T-cell (primary cell): ENCODE measurements at places on chromosomes 16 and 17.
A peak's percentile ranks its signal among the peaks of the same experiment; 100 is the strongest.

DNA sequence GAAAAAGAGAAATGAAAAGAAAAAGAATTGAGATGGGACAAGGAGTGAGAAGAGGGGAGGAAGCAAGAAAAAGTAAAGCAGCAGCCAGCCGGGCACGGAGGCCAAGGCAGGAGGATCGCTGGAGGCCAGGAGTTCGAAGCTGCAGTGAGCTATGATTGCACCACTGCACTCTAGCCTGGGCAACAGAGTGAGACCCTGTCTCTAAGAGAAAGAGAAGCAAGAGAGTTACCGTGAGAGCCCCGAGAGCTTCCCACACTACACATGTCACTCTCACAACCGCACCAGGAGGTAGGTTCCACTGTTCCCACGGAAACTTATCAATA lies 18.8 kb upstream of the LITAF start:
- no peak for DNase-seq

DNA sequence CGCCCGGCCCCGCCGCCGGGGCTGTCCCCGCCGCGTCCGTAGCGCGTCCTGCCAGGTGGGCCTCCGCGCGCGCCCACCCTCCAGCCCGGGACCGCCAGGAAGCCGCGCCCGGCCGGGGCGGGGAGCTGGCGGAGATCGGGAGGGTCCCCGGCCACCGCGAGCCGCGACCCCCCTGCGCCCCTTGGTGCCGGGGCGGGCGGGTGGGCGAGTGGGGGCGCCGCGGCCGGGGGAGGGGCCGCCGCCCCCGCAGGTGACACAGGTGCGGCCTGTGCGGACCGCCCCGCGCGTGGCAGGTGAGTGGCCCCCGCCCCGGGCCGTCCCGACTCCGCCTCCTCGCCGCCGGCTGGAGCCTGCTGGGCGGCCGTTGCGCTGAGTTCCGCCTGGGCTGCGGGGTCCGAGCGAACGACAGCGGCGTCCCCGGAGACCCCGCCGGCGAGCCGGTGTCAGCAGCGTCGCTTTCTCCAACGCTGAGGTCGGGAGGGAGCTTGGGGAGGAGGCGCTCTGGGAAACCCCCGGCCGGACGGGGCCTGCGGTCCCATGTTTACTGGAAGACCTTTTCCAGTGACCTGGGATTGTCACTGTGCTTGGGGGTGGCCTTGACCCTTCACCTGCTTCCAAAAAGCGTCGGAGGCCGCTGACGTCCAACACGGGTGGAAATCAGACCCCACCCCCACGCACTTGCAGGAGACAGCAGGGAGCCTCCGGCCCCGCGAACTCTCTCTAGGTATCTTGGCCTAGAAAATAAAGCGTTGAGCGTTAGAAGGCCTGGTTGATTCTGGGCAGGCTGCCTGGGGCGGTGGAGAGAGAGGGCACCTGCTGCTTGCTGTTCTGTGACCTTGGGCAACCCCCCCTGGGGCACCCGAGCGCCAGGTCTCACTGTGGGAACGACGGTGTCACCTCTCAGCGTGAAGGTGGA lies 542 bp downstream of the KLHL36 start:
- peak; percentile 44 for DNase-seq

DNA sequence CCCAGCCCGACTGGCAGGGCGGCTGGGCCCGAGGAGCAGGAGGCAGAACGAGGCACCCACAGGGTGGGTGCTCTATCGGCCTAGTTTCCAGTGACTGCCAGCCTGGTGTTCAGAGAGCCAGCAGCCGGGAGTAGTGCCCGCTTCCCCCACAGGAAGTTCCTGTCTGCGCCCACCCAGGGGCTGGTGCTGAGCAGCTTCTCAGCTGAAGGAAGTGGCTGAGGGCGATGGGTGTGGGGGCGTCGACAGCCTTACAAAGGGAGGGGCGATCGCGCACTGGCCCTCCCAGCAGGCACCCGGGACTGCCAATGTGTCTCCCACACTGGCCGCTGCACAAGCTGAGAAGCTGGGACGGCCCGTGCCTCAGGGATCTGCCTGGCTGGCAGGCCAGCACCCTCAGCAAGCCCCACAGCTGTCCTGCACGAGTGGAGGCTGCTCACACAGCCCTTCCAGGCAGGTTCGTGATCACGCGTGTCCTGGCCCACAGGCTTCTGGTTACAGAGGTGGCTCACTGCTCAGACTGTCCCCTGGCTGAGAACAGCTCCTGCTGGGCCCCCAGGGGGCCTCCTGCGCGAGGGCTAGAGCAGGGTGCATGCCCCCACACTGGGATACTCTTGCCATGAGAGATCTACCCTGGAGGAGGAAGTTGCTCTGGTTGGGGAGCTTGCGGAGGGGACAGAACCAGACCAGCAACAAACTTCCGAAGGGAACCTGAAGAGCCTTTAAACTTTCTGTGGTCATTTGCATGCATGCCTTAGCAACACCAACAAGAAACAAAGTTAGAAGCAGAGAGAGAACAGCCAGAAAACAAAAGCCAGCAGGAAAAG lies 2.5 kb downstream of the RNF166 start:
- peak; percentile 75 for DNase-seq

- no peak for DNase-seq
Measured at GRCh38 chr16:11327277-11328171, 17.7 kb upstream of the RMI2 start.

DNA sequence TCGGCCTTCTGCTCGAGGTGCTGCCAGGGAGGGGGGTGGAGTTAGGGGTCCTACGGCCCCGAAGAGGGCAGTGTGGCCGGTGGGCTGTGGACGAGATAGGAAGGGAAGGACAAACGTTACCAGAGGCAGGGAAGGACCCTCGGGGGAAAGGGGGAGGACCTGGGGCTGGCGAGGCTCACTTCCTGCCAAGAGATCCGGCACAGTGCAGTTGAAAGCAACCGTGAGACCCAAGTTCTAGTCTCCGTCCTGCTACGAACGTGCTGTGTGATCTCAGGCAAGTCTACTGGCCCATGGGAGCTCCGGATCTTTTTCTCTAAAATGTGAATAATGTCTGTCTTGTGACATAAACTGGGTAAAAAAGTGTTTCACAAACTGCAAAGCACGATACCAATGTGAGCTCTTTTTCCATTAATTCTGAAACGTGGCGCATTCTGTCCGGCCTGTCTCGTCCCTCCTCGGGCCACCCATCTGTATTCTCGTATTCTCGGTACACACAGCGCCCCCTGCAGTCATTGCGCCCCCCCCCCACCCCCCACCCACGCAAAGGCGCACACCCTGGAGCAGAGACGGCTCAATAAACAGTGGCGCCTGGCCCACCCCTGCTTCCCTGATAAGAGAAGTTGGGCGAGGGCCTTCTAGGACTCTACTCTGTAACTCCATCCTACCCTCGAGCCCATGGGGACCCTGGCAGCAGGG lies 8.8 kb downstream of the CYGB start:
- DNase-seq = no peak

- no peak for DNase-seq
Measured at GRCh38 chr16:82195917-82196494, 26.0 kb upstream of the MPHOSPH6 start.

DNA sequence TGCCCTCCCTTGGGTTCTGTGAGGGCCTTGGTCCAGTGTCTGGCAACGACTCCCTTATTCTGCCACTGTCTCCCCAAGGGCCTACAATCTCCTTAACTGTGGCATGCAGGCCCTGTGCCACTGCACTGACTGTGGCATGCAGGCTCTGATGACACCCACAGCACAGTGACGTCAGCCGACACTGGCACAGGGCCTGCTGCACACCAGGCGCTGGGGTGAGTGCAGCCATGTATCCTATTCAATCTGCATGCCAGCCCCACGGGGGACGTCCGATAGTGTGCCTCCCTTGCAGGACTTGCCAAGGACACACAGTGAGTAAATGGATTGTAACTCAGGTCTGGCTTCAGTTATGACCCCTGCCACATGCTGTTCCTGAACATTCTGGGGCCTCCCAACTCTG lies 39.8 kb upstream of the RASD1 start:
- no peak for DNase-seq

DNA sequence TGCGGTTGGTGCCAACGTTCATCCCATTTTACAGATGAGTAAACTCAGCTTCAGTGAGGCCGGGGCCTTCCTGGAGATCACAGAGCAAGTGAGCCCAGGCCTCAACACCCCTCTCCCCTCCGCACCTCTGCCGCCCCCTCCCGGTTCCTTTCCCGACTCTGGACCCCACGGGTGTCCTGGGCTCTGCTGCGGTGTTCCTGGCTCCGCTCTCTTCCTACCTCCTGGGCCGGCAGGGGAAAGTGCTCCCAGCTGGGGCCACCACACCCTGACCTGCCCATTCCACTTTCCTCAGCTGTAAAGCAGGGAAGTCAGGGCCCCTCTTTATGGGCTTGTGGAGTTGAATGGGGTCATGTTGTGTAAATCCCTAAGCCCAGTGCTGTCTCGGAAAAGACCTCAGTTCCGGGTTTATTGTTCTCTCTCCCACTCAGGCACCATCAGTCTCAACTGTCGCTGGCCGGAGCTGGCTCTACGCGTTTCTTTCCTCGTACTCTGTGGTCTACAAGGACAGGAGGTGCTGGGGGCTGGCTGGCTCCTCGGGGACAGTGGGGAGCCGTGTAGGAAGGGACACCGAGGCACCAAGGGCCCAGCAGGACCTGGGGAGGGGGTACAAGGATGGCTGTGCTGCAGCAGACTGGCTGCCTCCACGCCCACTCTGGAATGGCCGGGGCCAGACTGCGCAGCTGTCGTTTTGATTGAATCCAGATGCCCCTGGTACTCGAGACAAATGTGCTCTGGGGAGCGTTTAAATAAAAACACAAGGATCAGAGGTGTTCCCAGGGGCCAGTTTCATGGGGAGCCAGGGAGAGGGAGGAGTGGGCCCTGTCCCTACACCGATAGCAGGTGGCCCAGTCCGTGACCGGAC lies 21.7 kb upstream of the ACSF3 start:
- no peak for DNase-seq

DNA sequence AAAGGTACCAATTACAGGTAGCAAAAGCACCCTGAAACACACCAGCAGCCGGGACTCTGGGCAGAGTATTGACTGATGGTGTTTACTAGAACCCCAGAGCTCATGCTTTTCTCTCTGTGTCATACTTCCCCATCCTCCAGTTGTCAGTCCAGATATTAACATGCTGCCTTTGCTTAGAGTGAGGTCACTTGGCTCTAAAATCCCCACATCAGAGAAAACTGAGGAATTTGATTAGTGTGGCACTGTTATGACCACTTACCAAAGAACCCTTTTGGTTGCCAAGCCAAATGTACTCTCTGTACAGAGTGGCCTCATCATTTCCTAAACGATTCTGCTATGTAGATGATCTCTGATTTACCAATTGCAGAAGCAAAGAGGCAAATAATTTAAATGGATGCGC lies 80.4 kb downstream of the ABCC12 start:
- DNase-seq = no peak

- no peak for DNase-seq
Measured at GRCh38 chr16:54072237-54072636, 214.3 kb downstream of the IRX3 start.

- DNase-seq = no peak
Measured at GRCh38 chr16:70649300-70649699, 2.9 kb downstream of the IL34 start.

DNA sequence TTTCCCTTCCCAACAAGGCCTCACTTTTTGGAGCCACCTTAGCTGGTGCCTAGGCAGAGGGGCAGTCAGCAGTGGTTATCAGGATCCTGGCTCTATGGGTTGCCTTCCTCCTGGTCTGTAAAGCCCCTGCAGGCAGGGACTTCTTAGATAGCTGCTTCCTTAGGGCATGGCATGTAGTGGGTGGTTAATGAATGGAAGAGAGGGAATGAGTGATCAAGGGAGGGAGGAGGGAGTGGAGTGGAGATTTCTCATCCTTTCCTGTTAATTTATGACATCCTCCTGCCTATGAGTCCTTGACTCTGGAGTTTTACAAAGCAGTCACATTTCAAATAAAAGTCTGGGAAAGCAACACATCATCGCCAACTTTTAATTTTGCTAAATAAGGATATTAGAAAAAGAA lies 40.7 kb downstream of the SNX20 start:
- no peak for DNase-seq

DNA sequence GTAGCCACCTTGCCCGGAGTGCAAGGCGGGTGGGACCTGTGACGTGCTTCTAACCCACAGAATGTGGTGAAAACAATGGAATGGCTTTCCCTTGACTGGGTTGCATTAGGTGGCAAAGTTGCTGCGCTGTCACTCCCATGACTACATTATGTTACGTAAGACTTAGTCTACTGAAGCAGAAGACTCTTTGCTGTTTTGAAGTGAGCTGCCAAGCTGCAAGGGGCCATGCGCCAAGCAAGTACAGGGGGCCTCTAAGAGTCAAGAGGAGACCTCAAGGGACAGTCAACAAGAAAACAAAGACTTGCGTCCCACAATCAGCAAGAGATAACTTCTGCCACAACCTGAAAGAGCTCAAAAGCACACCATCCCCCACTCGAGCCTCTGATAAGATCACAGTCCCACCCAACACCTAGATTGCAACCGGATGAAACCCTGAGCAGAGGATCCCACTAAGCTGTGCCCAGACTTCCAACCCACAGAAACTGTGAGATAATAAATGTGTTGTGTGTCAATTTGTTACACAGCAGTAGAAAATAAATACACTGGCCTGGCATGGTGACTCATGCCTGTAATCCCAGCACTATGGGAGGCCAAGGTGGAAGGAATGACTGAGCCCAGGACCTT lies 16.5 kb downstream of the ANKRD11 start:
- no peak for DNase-seq

DNA sequence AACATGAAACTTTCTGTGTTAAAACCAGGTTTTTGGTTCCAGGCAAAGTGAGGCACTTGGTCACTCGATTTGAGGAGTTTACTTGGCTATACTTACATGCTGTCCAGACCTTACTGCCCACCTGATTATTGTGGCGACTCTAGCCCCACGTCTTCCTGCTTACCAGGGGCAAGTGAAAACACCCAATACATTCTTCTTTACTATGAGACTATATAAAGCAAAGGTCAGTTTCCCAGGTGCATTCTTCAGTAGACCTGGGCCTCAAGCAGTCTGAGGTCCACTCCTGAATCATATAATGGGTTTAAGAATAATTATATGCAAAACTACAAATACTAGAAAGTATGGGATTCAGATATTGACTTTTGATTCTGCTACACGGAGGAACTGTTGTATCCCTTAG lies 86.2 kb downstream of the EFCAB5 start:
- no peak for DNase-seq

- no peak for DNase-seq
Measured at GRCh38 chr17:79324194-79324593, 249.6 kb downstream of the ENGASE start.

DNA sequence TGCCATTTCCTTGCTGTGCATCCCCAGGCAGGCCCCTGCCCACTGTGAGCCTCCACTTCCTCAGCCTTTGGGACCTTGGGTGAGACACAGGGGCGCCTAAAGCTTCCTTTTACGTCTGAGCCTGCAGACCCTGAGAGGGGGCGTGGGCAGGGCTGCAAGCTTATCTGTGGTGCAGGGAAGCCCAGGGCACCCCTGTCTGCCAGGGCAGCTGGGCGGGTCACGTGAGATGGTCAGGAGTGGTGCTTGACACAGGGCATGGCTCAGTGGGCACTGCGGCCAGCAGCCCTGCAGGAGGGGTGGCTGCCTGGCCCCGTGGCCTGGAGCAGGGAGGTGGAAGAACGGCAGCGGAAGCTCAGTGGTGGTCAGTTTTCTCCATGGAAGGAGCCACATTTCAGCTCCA lies 54.8 kb upstream of the ZC3H18 start:
- no peak for DNase-seq

- DNase-seq = no peak
Measured at GRCh38 chr16:52597772-52598483, 51.0 kb upstream of the TOX3 start.

- no peak for DNase-seq
Measured at GRCh38 chr16:87279094-87279658, 38.0 kb downstream of the C16orf95 start.

GRCh38 chr17:75645889-75646637 lies 12.8 kb downstream of the SMIM5 start:
- no peak for DNase-seq

GRCh38 chr17:70168044-70168976 lies 1.0 kb upstream of the KCNJ2 start:
- DNase-seq = no peak

- DNase-seq = no peak
Measured at GRCh38 chr16:48335961-48336360, 49.3 kb downstream of the SIAH1 start.
